ENCODE measurements at places on chromosomes 1 and 21. TPM values are rescaled to one million over a fixed set of nuclear protein-coding genes. Genes with fewer than 3 reads are reported as not detected.

SPRR2B gene
- total RNA-seq: 1.0 TPM

MAP7D1 gene
- total RNA-seq: 152 TPM

VPS45 gene
- total RNA-seq: 22.2 TPM

OR6N1 gene
- not detected for total RNA-seq

OR2G6 gene
- not detected for total RNA-seq

TMOD4 gene
- total RNA-seq: not detected

UMODL1 gene
- total RNA-seq: 0.07 TPM

PRKAA2 gene
- 0.68 TPM for total RNA-seq

EXOC8 gene
- total RNA-seq: 24.2 TPM

CSMD2 gene
- under 0.01 TPM for total RNA-seq

C1orf167 gene
- not detected for total RNA-seq

TMEM52 gene
- total RNA-seq: 2.9 TPM

C1orf21 gene
- total RNA-seq: 9.9 TPM

AQP10 gene
- total RNA-seq: 0.14 TPM

HUNK gene
- total RNA-seq: 0.07 TPM

YBEY gene
- total RNA-seq: 17.1 TPM

CRP gene
- total RNA-seq: not detected

MATN1 gene
- not detected for total RNA-seq

SERINC2 gene
- 182 TPM for total RNA-seq

GUCA2A gene
- not detected for total RNA-seq

CASQ2 gene
- total RNA-seq: 0.07 TPM

LTN1 gene
- total RNA-seq: 36.3 TPM

FCRL1 gene
- total RNA-seq: not detected

CBR1 gene
- total RNA-seq: 69.7 TPM

KCNJ9 gene
- total RNA-seq: under 0.01 TPM

MRPL55 gene
- total RNA-seq: 66.3 TPM

ALPL gene
- total RNA-seq: 0.93 TPM

CREB3L4 gene
- 8.9 TPM for total RNA-seq

MAN1C1 gene
- 0.34 TPM for total RNA-seq

LGALS8 gene
- total RNA-seq: 94.0 TPM

FRRS1 gene
- total RNA-seq: 23.9 TPM

TDRD5 gene
- under 0.01 TPM for total RNA-seq

MROH9 gene
- total RNA-seq: not detected

COL8A2 gene
- 1.5 TPM for total RNA-seq

Measured in nasal cavity respiratory epithelium epithelial cell of viscerocranial mucosa (primary cell).